ENCODE measurements at places on chromosomes 3 and 15. TPM values are rescaled to one million over a fixed set of nuclear protein-coding genes. Genes with fewer than 3 reads are reported as not detected.

DNA sequence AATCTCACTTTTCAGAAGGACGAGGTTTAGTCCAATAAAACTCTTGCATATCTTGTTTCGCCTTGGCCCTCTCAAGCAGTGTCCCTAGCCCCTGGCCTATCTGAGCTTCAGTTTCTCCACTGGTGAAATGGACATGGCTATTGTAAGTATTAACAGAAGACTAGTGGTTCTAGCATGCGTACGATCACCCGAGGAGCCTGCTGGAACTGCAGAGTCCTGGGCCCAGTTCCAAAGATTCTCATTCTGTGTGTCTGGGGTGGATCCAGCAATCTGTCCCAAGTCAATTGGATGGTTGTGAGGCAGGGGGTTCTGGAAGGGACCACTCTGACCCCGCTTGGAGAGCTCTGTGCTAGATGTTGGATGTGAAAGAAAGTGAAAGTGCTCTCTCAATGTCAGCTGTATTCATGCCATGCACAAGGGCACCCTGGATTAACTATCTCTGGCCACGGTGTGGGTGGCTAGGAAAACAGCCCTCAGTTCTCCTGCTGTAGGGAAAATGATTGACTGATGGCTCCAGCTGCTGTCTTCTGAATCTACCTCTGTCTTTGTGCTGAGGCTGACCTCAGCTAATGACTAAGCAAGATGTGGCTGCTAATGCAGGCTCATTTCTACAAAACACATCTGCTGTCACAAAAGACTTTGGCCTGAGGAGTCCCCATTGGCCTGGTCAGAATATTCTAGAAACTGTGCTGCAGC, 1.9 kb upstream of the PLA1A start:
- no peak for DNase-seq

The SV2B gene
- total RNA-seq = 0.08 TPM

The SLC9C1 gene
- total RNA-seq = not detected

The CPN2 gene
- not detected for total RNA-seq

DNA sequence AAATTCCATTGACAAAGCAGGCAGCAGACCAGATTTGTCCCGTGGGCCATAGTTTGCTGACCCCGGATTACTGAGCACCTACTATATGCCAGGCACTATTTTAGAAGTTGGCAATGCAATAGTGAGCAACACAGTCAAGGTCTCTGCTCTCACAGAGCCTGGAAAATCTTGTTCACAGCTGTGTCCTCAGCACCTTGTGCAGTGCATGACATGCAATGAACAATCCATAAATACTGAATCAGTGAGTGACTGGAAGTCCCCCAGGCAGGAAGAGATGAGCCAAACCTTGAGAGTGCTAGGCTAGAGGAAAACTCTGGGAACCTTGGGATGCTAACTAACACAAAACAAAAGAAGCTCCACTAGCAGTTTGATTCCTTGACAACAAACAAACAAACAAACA, 14.4 kb downstream of the TM4SF1 start:
- DNase-seq = no peak

GRCh38 chr3:13480340-13481318, 523 bp downstream of the HDAC11 start:
- DNase-seq = peak; percentile 61

The CP gene
- total RNA-seq = not detected

GRCh38 chr15:98120561-98120960, 160.1 kb downstream of the ARRDC4 start:
- no peak for DNase-seq

DNA sequence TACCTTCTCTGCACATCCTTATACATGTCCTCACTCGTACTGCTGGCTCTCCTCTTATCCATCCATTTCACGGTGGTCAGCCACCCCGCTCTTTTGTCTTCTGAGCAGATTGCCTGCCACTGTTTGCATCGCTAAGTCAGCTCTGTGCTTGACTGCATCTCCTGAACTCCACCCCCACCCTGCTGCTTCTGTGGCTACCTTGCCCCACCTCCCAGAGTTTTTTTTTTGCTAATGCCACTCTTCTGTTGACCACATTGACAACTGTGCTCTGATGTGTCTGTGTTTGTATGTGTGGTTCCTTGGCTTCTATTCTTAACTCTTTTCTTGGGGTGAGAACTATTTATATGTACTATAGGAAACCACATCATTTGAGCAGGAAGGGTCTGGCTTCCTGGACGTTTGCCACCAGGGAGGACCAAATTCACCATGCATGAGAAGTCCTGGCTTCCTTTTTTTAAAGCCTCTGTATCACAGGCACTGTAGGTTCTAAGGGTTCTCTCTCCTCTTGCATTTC, 12.8 kb upstream of the MTMR10 start:
- DNase-seq = no peak

GRCh38 chr3:126867863-126868200, 115.1 kb upstream of the PLXNA1 start:
- no peak for DNase-seq

The ANKUB1 gene
- total RNA-seq = not detected

The ALG1L2 gene
- 0.56 TPM for total RNA-seq

DNA sequence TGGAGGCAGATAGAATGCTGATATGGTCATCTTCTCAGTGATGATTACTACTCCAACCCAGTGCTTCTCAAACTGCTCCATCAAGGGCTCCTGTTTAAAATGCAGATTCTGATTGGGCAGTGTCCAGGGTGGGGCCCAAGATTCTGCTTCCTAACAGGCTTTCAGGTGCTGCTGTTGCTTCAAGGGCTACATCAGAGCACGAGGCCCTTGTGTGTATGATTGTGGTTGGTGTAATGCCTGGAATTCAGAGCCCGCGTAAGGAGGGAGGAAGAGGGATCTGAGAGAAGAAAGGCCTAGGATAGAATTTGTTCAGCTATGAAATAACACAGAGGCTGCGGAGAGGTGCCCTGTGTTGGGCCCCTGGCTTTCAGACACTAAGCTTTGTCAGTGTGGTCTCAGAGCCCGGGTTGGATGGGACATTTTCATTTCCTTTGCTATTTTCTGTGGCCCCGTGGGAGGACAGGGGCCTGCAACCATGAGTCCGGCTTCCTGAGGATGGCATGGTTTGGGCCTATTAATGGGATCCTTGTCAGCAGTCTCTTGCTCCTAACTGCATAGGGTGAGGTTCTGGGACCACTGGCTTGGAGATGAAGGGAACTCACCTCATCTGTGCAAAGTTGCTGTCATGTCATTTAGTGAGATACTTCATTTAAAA, 53.0 kb downstream of the ATP1B3 start:
- no peak for DNase-seq

DNA sequence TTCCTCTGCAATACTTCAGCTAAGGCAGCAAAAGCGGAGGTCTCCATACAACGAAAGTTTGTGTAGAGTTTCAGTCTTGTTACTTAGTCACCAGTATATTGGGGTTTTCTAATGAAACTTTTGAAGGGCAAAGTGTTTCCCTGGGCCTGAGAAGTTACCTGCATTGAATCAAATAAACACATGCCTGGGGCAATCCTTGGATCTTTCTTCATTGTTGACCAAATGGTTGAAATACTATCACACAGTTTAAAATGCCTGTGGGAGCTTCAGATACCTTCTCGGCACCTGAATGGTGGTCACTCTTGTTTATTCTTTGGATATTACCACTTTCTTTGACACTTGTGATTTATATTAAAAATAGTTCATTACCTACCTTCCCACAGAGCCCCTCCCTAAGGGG, 988 bp upstream of the CHSY1 start:
- no peak for DNase-seq

The CFAP92 gene
- 0.56 TPM for total RNA-seq

GRCh38 chr15:80455051-80455648, 51.0 kb downstream of the ARNT2 start:
- DNase-seq = no peak

The GPR149 gene
- total RNA-seq = not detected

The ACAD11 gene
- 11.3 TPM for total RNA-seq

GRCh38 chr3:187750513-187751123, 5.3 kb upstream of the BCL6 start:
- DNase-seq = no peak

The C3orf52 gene
- total RNA-seq = 3.4 TPM

DNA sequence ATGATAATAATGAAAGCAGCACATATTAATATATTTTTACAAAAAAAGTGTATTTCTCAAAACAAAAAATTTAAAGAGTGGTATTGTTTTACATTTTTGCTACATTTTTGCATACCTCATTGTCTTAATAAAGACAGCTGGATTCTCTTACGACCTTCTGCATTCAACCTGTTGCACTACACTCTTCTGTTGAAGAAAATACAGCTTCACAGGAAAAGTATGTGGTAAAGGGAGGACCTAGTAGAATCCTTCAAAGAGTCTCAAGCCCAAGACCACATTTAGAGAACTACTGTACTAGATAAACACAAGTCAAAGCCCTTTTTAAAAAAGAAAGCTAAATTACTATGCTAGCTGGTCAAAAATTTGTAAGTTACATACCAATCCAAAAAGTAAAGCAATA, 7.9 kb downstream of the ZNF280D start:
- no peak for DNase-seq

The LRRC15 gene
- not detected for total RNA-seq

DNA sequence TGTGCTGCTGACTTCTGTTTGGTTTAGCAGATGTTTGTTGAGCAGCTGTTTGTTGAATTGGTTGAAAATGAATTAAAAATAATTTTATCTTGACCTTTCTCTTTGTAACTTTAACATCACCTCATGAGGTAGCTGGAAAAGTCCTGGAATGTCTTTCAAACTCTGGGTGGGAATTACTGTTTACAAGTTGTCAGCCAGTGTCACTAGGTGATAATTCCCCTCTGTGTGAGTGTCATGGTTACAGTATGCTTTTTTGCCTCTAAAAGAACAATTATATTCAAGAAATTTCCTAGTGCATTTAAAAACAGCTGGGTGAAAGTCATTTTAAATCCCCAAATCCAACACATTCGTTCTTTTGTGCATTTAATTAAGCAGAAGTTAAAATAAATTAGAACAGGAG, 113.2 kb downstream of the PTPRG start:
- DNase-seq = no peak

DNA sequence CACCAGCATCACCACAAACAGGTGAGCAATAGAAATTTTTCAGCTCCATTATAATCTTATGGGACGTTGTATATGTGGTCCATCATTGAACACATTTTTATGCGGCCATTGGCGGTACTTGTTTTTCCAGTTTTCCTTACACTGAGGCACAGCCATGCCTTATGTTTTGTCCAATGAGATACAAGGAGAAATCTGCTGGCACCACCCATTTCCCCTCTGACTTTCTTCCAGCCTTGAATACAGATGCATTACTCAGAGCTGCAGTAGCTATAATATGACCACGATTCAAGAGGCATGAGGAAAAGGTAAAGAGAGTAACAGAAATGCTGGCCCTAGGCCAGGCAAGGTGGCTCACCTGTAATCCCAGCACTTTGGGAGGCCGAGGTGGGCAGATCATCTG, 9.0 kb upstream of the PIK3R4 start:
- no peak for DNase-seq
